Naive thymus-derived CD4-positive, alpha-beta T cell (primary cell): ENCODE measurements at places on chromosomes 3 and 15. TPM values are rescaled to one million over a fixed set of nuclear protein-coding genes. Genes with fewer than 3 reads are reported as not detected.

GRCh38 chr3:131535596-131535995, 32.8 kb upstream of the MRPL3 start:
- H3K36me3 ChIP-seq: no peaks in the 10 kb centered on the region
- no peaks in the 10 kb centered on the region for H3K4me1 ChIP-seq
- no peak overlapping the region for H3K4me3 ChIP-seq
- H3K27me3 ChIP-seq: no peaks in the 10 kb centered on the region
- no peak overlapping the region for H3K27ac ChIP-seq

- no peaks in the 10 kb centered on the region for H3K27me3 ChIP-seq
- no peak for DNase-seq
- H3K27ac ChIP-seq: peak overlapping the region; percentile 95
- peaks cover 12% of the 10 kb centered on the region for H3K4me1 ChIP-seq
- H3K36me3 ChIP-seq: peaks cover 12% of the 10 kb centered on the region
Measured at GRCh38 chr3:87227835-87228144, 681 bp downstream of the CHMP2B start.

- H3K36me3 ChIP-seq: peaks cover 40% of the 10 kb centered on the region
- H3K27ac ChIP-seq: no peak overlapping the region
- H3K4me1 ChIP-seq: peaks cover 12% of the 10 kb centered on the region
- no peaks in the 10 kb centered on the region for H3K27me3 ChIP-seq
- H3K4me3 ChIP-seq: no peak overlapping the region
Measured at GRCh38 chr3:59749291-59749690, 699.5 kb upstream of the CFAP20DC start.

DUOX1 gene
- polyA plus RNA-seq: 1.2 TPM
